ENCODE measurements at places on chromosomes 4 and X. TPM values are rescaled to one million over a fixed set of nuclear protein-coding genes. Genes with fewer than 3 reads are reported as not detected.

The TMEM150C gene
- 6.8 TPM for total RNA-seq

The ZFYVE28 gene
- 10.8 TPM for total RNA-seq

The PDGFRA gene
- total RNA-seq = 60.5 TPM

The GUCY1A1 gene
- total RNA-seq = 50.5 TPM

The PAGE4 gene
- not detected for total RNA-seq

The MAGEB1 gene
- total RNA-seq = not detected

The NPFFR2 gene
- not detected for total RNA-seq

DNA sequence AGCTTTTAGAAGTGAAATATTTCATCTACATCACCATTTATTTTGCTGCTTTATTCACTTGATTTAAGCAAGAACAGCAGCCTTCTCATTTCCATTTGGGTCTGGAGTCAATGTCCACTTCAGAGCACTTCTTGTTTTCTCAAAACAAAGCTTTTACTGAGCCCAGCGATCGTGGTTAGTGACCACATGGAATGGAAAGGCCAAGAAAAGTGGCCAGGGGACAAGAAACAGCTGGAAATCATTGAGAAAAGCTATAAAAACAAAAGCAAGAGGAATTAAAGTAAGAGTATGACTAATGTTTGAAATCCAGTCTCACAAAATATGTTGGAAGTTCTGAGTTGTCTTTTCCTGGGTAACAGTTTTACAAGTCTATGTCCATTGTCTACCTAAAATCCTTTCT, 328.4 kb upstream of the INTU start:
- no peaks in the 10 kb centered on the region for H3K4me1 ChIP-seq
- no peaks in the 10 kb centered on the region for H3K27me3 ChIP-seq
- H3K36me3 ChIP-seq = no peaks in the 10 kb centered on the region
- H3K4me3 ChIP-seq = no peak overlapping the region

DNA sequence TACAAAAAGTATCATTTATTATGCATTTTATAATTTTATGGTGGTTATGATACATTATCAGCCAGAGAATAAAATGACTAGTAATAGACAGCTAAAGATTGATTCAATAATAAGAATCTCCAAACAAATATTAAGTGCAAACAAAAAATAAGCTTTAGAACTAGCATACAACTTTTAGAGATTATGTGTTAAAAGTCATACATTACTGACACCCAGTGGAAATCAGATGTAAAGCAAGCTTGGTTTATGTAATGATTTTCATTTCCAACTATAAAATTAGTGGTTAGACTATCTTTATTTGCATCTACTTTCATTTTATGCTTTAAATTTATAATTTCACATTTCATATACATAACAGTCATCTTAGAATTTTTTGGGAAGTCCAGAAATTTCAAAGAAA, 57.7 kb downstream of the IL13RA2 start:
- no peaks in the 10 kb centered on the region for H3K36me3 ChIP-seq
- no peaks in the 10 kb centered on the region for H3K4me1 ChIP-seq
- DNase-seq = no peak
- no peak overlapping the region for H3K27ac ChIP-seq
- H3K4me3 ChIP-seq = no peak overlapping the region
- no peaks in the 10 kb centered on the region for H3K27me3 ChIP-seq

DNA sequence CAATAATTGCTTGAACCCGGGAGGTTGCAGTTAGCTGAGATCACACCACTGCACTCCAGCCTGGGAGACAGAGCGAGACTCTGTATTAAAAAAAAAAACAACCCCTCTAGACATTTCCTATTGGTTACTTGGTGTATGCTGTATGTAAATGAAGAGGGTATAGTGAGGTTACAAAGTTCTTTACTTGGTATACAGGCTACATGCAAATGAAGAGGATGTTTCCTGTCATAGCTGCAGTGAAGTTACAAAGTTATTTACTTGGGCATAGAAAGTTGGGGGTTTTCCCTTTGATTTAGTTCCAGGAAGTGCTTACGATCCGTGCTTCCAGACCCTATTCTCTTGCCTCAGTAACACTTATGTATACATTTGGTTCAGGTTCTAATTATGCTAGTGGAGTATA, 38.4 kb upstream of the CLNK start:
- no peak for DNase-seq
- H3K36me3 ChIP-seq = no peaks in the 10 kb centered on the region
- no peak overlapping the region for H3K27ac ChIP-seq
- H3K27me3 ChIP-seq = no peaks in the 10 kb centered on the region
- no peak overlapping the region for H3K4me3 ChIP-seq

DNA sequence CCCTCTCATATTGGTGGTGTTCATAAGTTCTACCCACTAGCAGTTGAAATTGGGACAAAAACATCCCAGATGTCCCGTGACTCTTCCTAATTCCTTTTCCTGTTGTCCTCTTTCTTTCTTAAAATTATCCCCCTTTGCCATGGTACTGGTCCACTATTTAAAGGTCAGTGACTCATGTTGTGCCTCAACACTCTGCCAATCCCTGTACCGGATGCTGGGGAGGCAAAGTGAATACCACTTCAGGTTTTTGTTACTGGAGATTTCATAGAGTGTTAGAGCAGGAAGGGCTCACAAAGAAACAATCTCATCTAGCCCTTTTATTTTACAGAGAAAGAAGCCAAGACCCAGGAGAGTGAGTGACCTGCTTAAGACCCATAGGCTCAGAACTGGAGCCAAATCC, 24.6 kb downstream of the SEPTIN11 start:
- no peak for DNase-seq
- no peaks in the 10 kb centered on the region for H3K27me3 ChIP-seq
- no peak overlapping the region for H3K27ac ChIP-seq
- no peak overlapping the region for H3K4me3 ChIP-seq
- no peaks in the 10 kb centered on the region for H3K4me1 ChIP-seq

GRCh38 chrX:43969504-43970501, 3.4 kb downstream of the NDP start:
- H3K4me1 ChIP-seq = peaks cover 6% of the 10 kb centered on the region
- H3K27me3 ChIP-seq = peaks cover 6% of the 10 kb centered on the region
- H3K4me3 ChIP-seq = no peak overlapping the region
- no peaks in the 10 kb centered on the region for H3K36me3 ChIP-seq
- H3K27ac ChIP-seq = no peak overlapping the region

DNA sequence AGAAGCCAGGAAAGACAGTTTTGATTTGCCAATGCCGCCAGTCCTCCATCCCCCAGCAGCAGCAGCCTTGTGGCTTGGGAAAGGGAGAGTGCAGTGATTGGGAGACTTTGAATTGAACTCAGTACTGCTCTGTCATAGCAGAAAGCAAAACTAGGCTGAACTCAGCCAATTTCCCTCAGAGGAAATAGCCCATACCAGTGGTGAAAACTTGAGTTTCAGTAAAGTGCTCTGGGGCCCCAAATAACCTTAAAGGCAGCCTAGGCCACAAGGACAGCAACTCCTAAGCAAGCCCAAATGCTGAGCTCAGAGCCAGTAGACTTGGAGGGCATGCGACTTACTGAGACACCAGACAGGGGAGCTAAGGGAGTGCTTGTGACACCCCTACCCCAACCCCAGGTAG, 2.0 kb upstream of the PROM1 start:
- no peak for DNase-seq
- peaks cover 20% of the 10 kb centered on the region for H3K4me1 ChIP-seq
- H3K27ac ChIP-seq = no peak overlapping the region

DNA sequence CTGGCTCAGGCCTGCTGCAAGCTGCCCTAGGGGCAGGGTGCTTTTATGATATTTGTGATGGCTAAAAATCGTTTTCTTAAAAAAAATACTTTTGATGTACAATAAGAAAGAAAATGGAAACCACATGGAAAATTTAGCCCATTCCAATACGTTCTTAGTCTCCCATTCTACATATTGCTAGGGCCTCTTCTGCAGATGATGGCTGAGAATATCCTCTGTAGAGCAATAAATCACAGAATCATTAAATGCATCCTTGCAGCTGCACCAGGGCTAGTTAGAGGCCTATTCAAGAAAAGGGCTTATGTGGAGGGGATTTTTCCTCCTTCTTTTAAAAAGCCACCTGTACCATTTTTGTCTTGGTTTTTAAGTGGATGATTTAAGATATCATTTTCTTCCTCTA, 97.6 kb upstream of the C1GALT1C1 start:
- no peak for DNase-seq
- H3K4me1 ChIP-seq = no peaks in the 10 kb centered on the region
- no peaks in the 10 kb centered on the region for H3K27me3 ChIP-seq
- H3K27ac ChIP-seq = no peak overlapping the region
- no peak overlapping the region for H3K4me3 ChIP-seq

DNA sequence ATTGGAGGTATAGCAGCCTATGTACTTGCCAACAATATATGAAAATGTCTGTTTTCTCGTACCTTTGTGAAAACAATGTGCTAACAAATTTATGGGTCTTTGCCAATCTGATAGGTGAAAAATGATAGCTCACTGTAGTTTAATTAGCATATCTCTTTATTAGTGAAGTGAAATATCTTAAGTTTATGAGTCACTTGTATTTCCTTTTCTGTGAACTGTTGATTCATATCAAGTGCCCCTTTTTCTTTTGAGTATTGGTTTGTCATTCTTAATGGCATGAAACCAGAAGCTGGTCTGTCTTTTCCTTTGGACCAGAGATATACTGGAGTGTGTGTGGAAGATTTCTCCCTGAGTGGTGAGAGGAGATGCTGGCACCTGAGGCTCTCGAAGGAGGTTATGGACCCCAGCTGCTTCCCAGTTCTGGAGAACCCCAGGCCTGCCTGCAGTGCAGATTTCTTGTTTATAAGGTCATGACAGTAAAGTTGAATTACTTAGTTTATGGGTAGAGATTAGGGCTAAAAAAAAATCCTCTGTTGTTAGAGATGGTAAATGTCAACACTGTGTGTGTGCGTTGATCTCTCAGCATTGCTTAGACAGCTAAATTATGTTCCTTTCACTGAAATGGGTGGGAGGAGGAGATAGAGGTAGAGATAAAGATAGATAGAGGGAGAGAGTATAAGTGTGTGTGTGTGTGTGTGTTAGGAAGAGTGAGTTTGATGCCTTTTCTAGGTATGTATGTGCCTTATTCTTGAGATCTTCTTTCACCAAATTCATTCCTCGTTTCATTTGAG, 89.9 kb downstream of the REPS2 start:
- no peaks in the 10 kb centered on the region for H3K27me3 ChIP-seq
- H3K36me3 ChIP-seq = no peaks in the 10 kb centered on the region
- H3K27ac ChIP-seq = no peak overlapping the region
- no peak for DNase-seq

DNA sequence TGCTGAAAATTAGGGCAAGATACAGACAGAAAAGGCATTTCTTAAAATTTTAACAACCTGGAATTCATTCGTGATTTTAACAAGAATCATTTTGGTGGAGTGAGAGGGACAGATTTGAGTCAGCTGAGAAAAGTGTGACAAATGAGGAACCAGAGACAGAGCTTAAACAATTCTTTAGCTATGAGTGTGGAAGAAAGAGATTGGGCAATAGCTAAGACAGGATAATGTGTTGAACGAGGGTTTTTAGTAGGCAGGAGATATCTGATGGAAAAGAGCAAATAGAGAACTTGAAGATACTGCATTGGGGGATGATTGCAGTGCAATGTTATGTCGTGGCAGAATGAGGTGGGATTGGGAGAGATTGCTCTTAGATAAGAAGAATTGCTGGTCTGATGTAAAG, 164.2 kb upstream of the SPRY1 start:
- DNase-seq = no peak
- no peaks in the 10 kb centered on the region for H3K27me3 ChIP-seq
- H3K36me3 ChIP-seq = no peaks in the 10 kb centered on the region
- H3K4me1 ChIP-seq = no peaks in the 10 kb centered on the region
- H3K4me3 ChIP-seq = no peak overlapping the region

- peaks cover 19% of the 10 kb centered on the region for H3K36me3 ChIP-seq
- H3K4me1 ChIP-seq = no peaks in the 10 kb centered on the region
- no peak overlapping the region for H3K4me3 ChIP-seq
- no peak for DNase-seq
Measured at GRCh38 chr4:78864405-78865024, 74.7 kb downstream of the PAQR3 start.

DNA sequence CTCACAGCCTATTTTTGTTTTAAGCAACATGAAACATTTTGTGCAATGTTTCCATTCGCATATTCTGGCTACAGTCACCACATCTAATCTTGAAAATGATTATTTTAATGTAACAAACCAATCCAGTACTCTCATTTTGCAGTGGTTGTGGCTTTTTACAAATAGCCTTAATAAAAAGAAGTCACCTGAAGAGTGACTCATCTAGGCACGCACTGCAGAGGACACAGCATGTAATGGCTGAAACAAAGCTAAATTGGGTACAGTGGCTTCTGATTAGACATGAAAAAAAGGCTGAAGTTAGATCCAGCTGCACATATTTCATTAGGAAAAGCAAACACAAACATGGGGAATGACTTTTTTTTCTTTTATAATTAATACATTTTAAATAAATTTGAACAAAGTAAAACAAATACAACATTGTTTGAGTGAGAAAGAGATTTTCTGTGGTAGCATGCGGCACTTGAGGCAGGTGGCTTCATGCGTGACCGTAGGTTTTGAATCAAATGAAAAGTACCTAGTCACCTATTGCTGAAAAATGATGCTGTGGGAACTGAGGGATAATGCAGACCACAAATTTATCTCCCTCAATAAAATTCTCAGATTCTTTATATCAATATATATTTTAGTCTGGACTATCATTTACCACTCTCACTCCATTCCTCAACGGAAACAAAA, 240.8 kb upstream of the DDX53 start:
- H3K27me3 ChIP-seq = no peaks in the 10 kb centered on the region
- DNase-seq = no peak
- no peaks in the 10 kb centered on the region for H3K36me3 ChIP-seq
- no peaks in the 10 kb centered on the region for H3K4me1 ChIP-seq

GRCh38 chr4:152221816-152222516, 313.9 kb downstream of the FBXW7 start:
- H3K27me3 ChIP-seq = no peaks in the 10 kb centered on the region
- H3K4me1 ChIP-seq = no peaks in the 10 kb centered on the region
- no peak overlapping the region for H3K4me3 ChIP-seq
- H3K36me3 ChIP-seq = no peaks in the 10 kb centered on the region
- H3K27ac ChIP-seq = no peak overlapping the region

DNA sequence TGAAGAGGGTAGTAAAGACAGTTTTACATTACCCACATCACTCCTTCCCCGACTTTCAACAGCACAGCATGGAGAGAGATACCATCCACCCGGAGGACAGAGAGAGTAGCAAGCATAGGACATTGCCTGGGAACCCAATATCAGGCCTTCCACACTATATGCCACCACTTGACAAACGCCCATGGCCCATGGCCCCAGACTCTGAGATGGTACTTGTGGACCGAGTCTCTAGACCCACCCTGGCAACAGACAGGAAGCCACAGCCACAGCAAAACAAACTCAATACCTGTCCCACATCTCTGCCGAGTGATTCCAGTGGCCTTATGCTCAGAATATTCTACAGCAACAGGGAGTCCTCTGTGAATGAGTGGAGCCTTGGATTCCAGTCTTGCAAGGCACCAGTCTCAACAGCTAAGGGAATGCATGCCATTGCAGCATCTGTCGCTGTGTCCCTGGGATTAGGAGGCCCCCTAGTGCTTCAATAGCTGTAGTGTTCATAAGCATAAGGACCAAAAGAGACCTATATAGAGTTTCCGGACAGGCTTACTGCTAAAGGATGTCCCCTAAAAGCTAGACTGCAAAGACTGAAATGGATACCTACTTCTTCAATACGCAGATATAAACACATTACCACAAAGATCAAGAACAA, 14.7 kb upstream of the CT55 start:
- no peaks in the 10 kb centered on the region for H3K36me3 ChIP-seq
- H3K4me1 ChIP-seq = no peaks in the 10 kb centered on the region
- no peaks in the 10 kb centered on the region for H3K27me3 ChIP-seq
- H3K27ac ChIP-seq = no peak overlapping the region

- no peaks in the 10 kb centered on the region for H3K4me1 ChIP-seq
- H3K36me3 ChIP-seq = no peaks in the 10 kb centered on the region
- H3K4me3 ChIP-seq = no peak overlapping the region
- H3K27ac ChIP-seq = no peak overlapping the region
- DNase-seq = no peak
Measured at GRCh38 chrX:107454302-107454701, 4.8 kb downstream of the FRMPD3 start.
